ENCODE measurements at places on chromosomes 4 and X.

DNA sequence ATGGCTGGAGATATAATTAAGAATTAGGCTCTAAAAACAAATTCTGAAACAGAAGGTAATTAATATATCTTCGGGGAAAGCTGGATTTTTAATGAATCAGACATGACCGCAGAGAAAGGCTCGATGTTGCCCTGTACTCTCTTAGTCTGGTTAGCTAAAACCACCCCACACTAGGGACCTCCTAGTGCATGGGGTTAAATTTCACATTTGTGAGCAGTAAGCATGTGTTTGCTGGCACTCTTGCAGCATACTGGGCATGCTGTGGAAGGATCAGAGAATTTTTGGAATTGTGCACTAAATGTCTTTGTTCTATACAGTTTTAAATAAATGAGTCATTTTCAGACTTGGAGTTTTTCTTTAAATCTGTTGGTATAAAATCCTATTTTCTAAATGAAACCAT, 475.6 kb upstream of the FTHL17 start:
- DNase-seq, result no peak

DNA sequence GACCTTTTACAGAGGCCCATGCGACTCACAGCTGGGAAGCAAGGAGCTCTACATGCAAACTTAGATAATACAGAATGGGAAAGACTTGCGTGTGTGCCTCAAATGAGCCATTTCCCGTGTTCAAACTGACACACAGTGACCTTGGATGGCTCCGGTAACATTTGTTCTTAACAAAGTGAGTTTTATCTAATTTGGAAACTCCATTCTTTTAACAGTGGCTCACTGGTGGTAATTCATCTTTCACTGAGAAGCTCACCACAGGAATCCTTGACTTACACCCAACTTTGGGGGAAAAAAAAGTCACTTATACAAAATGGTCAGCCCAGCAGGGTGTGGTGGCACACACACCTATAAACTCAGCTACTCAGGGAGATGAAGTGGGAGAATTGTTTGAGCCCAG, 190.6 kb downstream of the LDB2 start:
- DNase-seq, result no peak

DNA sequence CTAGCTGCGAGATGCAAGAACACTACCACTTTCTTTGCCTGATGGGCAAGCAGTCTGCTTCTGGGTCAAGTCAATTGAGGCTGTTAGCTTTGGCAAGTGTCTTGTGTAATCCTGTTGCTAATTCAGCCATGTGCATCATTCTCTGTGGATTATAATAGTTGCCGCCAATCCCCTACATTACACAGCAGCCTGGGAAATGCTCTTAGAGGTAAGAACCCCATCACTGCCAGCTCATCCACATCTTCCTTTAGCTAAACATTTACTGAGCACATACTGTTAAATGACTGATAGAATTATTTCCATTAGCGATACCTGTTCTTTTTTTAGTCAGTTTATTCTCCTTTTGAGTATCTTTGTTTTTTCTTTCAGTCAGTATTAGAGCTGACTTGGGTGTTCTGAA, 116.2 kb downstream of the CBR4 start:
- no peak for DNase-seq

DNA sequence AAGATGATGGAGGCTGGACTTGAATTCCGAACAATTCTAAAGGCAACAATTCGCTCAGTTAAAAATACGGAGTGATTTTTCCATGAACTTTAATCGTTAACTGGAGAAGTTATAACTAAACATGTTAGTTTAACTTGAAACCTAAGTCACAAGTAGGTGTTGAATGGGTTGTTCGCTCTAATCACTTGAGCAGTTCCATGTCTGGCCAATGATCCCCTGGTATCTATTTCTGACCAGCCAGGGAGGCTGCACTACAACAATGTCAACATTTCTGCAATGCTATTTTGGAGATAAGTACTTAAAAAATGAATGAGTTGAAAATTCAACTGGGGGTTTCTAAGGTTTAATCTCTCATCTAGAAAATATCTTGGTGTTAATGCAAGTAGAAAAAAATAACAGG, 112.5 kb downstream of the NR3C2 start:
- no peak for DNase-seq

DNA sequence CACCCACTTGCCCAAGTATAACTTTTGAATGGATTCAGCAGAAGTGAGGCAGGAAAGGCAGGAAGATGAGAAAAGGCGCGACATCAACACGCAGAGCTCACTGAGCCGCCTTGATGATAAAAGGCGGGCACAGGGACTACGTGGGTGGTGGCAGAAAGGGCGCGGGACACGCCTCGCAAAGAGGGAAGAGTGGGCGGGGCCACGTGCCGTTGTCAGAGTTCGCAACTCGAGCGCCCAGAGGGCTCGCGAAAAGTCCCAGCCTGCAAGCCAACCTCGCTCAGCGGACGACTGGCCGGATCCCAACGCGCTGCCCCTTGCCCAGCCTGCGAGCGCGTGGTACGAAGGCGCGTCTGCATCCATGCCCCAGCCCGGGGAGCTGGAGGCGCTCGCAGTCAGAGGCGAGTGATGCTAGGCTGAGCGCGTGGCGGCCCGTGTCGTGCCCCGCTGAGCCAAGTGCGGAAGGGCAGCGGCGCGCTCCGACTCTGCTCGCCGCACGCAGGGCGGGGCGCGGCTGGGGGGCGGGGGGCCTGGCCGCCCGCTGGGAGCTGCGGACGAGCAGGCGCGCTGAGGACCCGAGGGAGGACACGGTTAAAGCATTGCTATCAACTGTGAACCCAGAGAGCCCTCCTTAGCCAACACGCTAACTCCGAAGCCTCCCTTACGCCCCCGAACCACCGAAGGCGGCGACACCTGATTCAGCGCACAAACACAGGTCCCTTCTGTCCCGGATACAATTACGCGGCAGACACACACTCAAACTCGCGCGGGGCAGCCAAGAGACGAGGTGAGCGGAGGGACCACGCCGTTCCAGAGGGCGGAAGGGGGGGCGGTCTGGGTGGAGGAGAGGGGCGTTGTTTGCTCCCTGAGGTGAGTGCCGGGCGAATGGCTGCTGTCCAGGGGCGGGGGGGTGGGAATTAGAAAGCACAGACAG, at the start of gene UGT8:
Gene UGT8 (plus strand): TSS at position 617 of the 931 bp plus-strand sequence. CDS start 24,074 bp downstream, outside the sequence.
- peak; percentile 5 for DNase-seq

- DNase-seq, result no peak
Observed at GRCh38 chr4:68683034-68683433, 12.6 kb upstream of the UGT2B15 start.

DNA sequence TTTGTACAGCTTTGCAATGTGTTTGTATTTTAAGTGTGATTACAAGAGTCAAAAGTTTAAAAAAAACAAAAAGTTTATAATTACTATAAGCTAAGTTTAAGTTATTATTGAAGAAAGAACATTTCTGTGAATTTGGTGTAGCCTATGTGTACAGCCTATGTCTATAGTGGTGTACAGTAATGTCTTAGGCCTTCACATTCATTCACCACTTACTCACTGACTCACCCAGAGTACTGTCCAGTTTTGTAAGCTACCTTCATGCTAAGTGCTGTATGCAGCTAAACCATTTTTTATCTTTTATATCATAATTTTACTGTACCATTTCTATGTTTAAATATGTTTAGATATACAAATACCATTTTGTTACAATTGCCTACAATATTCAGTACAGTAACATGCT, 182.3 kb downstream of the RPA4 start:
- DNase-seq, result no peak

DNA sequence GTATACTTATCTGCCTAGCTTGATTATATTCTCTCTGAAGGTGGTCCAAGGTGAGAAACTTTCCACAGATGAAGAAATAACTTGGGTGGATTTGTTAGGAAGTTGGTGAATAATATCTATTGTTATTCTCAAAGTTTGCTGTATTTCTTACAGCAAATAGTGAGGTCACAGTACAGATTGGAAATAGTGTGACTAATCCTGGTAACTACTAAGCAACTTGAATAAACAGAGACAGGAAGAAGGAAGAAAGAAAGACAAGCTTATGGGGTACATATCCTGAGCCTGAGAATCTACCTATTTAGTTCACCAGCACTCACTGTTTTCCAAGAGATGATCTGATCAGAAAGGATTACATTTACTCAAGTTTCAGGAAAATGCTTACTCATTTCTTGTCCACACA, 1416.1 kb downstream of the RPA4 start:
- DNase-seq, result no peak

GRCh38 chr4:43999669-44000068, 448.9 kb downstream of the KCTD8 start:
- DNase-seq, result no peak

- DNase-seq, result no peak
Observed at GRCh38 chr4:138406876-138407275, 164.7 kb upstream of the SLC7A11 start.

DNA sequence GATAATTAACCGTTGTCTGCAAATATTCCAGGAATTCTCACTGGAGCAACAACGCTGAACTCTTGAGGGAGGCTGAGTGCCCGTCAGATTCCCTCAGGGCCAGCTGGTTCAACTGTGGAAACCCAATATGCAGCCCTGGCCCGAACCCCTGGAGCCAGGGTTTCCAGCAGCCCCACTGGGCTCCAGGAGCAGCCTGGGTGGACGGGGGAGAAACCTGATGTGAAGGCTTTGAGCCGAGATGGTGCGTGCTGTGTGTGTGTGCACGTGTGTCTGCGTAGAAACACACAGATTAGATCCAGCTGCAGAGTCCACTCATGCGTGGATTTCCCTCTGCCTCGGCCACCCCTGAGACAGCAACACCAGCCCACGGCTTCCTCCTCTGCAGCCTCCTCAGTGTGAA, 19.4 kb upstream of the SLC25A6 start:
- DNase-seq, result no peak

DNA sequence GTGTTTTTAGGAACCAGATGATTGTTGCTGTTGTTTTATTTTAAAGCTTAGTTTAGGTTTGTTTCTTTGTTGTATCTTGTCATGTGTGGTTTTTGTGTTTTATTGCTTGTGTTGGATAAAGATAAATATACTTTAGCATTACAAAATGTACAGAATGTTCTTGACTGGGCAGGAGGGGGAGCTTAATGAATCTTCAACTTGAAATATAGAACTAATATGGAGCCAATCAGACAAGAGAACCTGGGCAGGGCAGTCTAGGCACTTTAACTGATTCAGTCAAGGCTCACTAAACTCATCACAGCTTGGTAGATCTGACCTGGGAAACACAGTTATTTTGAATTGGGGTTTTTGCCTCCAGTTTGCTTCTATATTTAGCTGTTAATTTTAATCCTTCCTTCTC, 304.2 kb downstream of the ARHGAP24 start:
- no peak for DNase-seq

- DNase-seq, result no peak
Observed at GRCh38 chr4:72714482-72715279, 145.7 kb upstream of the ADAMTS3 start.

- no peak for DNase-seq
Observed at GRCh38 chrX:110836982-110837381, 41.4 kb upstream of the CHRDL1 start.

DNA sequence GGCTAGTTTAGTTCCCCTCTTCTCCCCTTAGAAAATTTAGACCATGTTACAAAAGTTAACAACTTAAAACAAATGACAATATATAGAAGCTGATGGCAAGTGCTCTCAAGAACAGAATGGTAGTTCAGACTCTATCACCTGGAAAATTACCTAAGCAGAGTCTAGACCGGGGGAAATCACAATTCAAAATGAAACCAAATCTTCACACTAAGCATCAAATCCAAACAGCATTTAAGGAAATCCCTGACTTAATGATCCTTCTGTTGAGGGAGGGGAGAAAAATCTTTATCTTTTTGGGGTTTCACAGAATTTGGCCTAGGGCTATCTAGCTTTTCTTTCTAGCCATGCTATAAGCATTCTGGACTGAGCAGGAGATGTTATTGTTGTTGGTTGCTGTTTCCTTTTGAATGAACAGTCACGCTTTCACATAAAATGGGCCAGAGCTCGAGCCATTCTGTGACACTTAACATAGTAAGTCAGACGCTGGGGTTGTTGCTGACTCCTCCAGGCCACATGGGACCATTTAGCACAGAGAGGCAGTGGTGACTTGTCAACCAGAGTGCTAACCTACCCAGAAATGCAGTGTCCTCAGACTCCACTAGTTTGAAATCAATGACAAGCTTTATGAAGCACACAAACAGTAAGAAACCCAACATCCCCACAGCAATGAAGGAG, 16.0 kb upstream of the LSM6 start:
- no peak for DNase-seq

DNA sequence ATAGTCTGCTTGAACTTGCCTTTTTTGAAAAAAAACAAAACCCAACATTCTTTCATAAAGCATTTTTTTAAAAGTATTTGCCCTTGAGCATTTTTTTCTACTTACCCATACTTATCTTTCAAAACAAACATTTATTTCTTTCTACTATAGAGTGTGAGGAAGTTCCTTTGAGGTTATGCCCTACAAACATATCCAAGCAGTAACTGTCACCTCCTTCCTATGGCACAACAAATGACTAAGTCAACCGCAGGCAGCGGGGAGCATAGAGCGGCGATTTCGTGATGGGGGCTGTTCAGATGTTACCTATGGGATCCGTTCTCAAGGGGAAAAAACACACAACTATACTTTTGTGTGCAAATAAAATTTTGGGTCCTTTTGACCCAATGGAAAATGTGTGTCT, 19.4 kb downstream of the SPRY1 start:
- DNase-seq, result peak; percentile 24
